Stimulated activated CD4-positive, alpha-beta T cell treated with anti-CD3 and anti-CD28 coated beads, Interleukin-15, amount 100 ng/mL, for 24 hours (primary cell): ENCODE measurements at places on chromosomes 16 and 17.

- no peak for DNase-seq
Observed at GRCh38 chr16:86241681-86242080, 268.6 kb upstream of the FOXF1 start.

GRCh38 chr16:73220836-73221235, 172.9 kb upstream of the ZFHX3 start:
- no peak for DNase-seq

DNA sequence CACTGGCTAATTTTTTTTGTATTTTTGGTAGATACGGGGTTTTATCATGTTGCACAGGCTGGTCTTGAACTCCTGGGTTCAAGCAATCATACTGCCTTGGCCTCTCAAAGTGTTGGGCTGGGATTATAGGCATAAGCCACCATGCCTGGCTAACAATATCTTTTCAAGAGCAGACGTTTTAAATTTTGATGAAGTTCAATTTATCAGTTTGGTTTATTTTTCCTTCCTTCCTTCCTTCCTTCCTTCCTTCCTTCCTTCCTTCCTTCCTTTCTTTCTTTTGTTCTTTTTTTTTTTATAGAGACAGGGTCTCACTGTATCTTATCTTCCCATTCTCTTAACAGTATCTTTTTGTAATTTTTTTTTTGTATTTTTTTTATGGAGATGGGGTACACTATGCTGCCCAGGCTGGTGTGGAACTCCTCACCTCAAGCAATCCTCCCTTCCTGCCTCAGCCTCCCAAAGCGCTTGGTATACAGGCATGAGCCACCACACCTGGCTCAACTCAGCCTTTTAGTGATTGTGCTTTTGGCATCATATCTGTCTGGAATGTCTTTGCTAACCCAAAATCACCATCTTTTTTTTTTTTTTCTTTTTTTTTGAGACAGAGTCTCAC, 13.6 kb upstream of the GIP start:
- DNase-seq: no peak

- DNase-seq: no peak
Observed at GRCh38 chr16:27387724-27388123, 14.2 kb upstream of the IL21R start.

DNA sequence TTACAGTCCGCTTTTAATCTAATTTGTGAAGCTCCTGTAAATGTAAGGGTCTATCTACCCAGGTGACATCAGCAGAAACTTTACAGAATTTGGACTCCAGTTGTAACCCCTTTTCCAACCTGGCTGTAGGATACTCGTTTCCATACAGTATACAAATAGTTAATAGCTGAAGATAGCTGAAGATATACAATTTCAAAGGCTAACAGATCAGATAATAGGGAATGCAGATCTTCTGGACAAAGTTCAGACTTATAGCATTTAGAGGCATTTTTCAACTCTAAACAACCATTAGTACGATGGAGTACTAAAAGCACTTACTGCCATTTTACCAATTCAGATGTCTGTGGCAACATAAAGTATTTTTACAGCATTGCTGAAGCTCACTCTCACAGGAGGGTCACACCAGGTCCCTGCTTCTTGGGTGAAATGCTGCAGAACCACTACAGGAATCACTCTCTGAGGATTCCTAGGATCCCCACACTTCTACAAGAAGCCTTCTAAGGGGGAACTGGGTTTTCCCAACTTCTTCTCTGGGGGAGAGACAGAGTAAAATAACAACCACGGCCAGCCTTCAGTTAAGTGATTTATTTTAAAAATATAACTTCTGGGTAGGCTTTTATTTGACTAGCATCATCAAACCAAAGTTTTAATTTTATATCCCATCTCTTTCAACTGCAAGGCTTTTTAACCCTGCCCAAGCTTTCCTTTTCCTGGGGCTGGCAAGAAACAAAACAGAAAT, 2.9 kb downstream of the VEZF1 start:
- no peak for DNase-seq

DNA sequence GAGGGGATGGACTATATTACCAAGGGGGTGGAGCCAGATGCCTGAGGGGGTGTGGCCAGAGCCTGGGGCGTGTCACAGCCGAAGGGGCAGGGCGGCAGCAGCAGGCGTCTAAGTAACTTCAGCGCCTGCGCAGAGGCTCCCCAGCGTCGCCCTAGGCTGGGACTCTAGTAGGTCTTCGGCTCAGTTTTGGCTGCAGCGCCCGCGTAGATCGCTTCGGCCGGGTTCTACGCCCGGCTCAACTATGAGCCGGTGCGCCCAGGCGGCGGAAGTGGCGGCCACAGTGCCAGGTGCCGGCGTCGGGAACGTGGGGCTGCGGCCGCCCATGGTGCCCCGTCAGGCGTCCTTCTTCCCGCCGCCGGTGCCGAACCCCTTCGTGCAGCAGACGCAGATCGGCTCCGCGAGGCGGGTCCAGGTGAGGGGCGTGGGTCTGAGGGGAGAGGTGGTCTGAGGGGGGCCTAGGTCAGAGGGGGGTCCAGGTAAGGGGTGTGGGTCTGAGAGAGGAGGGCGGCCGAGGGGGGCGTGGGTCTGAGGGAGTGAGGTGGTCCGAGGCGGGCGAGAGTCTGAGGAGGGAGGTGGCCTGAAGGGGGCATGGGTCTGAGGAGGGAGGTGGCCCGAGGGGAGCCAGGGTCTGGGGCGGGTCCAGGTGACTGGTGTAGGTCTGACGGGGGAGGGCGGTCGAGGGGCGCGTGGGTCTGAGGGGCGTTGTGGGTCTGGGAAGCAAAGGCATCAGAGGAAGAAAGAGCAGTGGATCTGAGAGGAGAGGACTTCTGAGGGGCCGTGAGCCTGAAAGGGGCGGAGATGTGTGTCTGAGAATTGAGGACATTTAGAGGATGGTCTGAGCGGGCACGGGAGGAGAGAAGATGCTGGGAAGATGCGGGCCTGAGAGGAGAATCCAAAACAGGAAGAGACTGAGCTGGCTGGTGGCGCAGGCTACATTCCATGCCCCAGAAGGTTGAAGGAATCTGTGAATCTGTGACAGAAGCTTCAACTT, at the start of gene LPCAT2:
Gene LPCAT2, plus strand, starts transcription at position 132 of the 991 bp plus-strand sequence. Its CDS starts 110 bp downstream, at position 242.
- DNase-seq: peak; percentile 68

DNA sequence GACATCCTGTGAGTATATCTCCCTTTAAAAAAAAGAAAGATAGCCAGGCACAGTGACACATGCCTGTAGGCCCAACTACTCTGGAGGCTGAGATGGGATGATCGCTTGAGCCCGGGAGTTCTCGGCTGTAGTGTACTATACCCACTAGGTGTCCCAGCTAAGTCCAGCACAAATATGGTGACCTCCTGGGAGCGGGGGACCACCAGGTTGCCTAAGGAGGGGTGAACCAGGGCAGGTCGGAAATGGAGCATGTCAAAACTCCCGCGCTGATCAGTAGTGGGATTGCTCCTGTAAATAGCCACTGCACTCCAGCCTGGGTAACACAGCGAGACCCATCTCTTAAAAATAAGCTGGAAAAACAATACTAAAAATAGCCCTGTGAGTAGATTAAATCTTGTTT, 29.4 kb downstream of the GINS2 start:
- DNase-seq: no peak

GRCh38 chr17:8079291-8080207, 8.0 kb downstream of the ALOX12B start:
- DNase-seq: peak; percentile 88

DNA sequence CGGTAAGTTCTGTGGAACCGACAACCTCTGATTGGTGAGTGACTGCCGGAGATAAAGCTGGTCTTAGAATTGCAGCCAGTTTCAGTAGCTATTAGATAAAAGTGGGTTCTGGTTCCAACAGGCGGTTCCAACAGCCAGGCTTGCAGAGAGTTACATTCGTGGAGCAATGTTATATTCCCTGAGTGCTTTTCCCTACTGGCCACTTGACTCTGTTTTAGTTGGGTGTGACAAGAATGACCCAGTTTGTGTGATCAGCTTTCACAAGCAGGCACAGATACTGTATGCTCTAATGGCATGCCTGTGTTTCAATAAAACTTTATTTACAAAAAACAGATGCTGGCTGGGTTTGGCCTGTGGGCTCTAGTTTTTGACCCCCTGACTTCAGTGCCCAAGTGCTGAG, 196.6 kb downstream of the SNX29 start:
- DNase-seq: no peak

GRCh38 chr17:81557276-81558114, 5.3 kb upstream of the FAAP100 start:
- DNase-seq: no peak

DNA sequence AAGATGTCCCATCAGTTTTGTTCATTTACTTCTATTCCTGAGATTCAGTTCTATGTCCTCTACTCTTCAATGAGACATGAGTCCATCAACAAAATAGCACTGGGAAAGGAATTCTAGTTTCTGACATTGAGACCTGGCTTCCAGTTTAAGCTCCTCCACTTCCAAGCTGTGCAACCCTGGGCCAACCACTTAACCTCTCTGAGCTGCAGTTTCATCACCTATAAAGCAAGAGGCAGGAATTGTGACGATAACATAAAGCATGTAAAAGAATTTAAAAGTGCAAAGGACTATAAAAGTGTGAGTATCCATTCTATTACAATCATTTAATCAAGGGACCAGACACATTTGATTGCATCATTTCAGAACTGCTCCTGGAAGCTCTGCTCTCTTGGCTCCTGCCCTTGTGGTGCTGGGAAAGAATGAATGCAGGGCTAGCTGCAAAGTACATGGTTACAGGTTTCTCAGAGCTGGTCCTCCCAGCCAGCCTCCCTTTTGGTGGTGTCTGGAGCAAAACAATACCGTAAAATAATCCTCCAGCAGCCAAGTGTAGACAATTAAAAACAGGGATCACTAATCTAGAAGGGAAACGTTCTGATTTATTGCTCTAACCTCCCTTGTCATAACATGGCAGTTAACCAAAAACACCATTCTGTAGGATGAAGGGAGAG, 113.9 kb downstream of the VPS53 start:
- no peak for DNase-seq
